ENCODE measurements at places on chromosomes 3 and 15.

DNA sequence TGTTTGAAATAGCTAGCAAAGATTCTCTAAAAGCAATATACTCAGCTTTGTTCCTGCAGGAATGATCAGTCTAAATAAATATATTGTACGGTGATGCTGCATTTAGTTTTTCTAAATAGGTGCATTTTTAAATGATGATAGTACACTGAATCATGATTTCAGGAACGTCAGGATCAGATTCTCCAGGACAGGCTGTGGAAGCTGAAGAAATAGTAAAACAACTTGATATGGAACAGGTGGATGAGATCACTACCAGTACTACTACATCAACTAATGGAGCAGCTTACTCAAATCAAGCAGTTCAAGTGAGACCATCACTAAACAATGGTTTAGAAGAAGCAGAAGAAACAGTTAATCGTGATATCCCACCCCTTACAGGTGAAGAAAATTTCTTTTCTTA lies 46.3 kb upstream of the EIF3J start:
- no peak for DNase-seq

DNA sequence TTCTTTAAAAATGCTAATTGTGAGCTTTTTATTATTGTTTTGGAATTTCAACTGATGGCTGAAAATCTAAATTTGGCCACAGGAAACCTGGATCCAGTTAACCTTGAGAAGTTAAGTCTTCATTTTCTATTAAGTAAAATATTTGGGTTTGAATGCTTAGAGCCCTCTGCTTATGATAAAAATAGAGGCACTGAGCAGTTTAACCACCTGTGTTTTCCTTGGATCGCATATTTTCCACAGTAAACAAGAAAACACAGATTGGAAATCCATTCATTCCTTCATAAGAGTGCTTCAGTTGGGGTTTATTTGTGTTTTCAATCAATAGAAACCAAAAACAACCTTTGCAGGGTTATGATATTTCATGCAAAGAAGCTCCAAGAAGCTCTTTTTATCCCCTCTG lies 77.2 kb upstream of the HES1 start:
- DNase-seq, result no peak

GRCh38 chr3:172089250-172089649 lies 49.9 kb downstream of the FNDC3B start:
- no peak for DNase-seq

DNA sequence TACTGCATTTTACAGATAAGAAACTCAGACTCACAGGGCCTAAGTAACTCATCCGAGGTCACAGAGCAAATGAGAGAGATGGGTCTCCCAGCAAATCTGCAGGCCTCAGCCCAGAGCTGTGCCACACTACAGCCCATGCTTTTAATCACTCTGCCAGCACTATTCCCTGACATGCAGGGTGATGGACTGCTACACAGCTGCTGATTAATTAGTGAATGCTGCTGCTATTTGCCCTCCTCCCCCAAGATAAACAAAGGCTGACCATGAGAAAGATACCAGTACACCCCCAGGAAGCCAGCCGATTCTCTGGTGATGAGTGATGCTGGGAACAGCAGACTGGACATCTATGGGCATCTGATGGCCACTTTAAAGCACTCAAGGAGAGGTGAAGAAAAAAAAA lies 39.3 kb downstream of the RFTN1 start:
- no peak for DNase-seq

DNA sequence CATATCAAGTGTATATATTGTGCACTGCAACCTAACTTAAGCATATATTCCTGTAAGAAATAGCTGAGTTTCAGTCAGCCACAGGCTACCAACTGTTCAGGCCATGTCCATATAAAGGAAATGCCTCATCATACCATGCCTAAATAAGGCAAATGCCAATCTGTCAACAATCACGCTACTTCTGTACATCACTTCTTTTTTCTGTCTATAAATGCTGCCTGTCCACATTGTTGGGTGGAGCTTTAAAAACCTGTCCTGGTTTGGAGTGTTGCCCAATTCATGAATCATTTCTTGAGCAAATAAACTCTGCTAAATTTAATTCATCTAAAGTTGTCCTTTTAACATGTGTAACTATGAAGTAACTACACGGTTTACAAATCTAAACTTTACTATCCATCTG lies 1091.9 kb downstream of the NSUN3 start:
- DNase-seq, result no peak
